ENCODE measurements at places on chromosomes 4 and X. TPM values are rescaled to one million over a fixed set of nuclear protein-coding genes. Genes with fewer than 3 reads are reported as not detected.

DNA sequence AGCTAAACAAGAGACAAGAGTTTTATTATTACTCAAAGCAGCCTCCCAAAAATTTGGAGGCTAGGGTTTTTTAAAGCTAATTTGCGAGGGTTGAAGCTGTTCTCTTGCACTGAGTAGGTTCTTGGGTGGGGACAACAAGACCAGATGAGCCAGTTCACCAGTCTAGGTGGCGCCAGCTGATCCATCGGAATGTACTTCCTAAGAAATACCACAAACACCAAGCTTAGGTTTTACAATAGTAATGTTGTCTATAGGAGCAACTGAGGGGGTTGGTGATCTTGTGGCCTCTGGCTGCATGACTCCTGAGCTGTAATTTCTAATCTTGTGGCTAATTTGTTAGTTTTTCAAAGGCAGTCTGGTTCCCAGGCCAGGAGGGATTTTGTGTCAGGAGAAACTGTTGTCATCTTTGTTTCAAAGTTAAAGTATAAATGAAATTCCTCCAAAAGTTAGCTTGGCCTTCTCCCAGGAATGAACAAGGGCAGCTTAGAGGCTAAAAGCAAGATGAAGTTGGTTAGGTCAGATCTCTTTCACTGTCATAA, 130.6 kb downstream of the SLC7A11 start:
- no peak for DNase-seq

GRCh38 chr4:65381648-65382047, 288.6 kb downstream of the EPHA5 start:
- no peak for DNase-seq

- DNase-seq: no peak
Observed at GRCh38 chrX:140088438-140088837, 123.1 kb upstream of the CXorf66 start.

- DNase-seq: no peak
Observed at GRCh38 chrX:12292996-12293765, 154.9 kb downstream of the FRMPD4 start.

GRCh38 chrX:12434493-12434892, 296.2 kb downstream of the FRMPD4 start:
- DNase-seq: no peak

- DNase-seq: no peak
Observed at GRCh38 chr4:3346146-3346545, 53.3 kb downstream of the RGS12 start.

DNA sequence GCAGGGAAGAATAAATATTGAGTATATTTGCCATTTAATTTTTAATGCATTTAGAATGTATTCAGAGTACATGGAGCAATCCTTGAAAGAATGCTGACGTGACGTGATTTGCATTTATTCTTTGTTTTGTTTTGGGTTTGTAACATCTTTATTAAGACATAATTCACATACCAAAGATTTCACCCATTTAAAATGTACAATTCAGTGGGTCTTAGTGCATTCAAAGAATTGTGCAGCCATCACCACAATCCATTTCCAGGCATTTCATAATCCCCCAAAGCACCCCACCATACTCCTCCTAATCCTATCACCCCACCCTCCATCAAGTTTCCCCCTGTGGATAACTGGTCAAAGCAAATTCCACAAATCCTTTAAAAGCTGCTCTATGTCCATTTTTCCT, 87.4 kb downstream of the FAM9B start:
- DNase-seq: no peak

DNA sequence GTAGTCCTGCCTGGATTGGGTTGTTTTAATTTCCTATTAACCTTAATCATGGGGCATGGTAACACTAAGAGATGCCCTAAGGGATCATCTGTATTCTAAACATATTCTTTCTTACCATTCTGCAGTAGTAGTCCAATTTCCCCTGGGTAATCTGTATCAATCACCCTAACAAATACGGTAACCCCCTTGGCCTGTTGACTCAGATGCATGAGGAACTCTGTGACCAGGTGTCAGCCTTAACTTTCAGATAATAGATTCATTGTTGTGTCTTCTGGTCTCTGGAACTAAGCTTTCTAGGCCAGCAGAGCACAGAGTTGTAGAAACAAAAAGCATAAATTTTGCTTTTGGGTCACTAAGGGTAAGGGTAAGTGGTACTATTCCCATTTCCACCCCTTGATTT, 13.1 kb upstream of the BANK1 start:
- no peak for DNase-seq

- DNase-seq: no peak
Observed at GRCh38 chr4:86019362-86019761, 340.5 kb downstream of the MAPK10 start.

DNA sequence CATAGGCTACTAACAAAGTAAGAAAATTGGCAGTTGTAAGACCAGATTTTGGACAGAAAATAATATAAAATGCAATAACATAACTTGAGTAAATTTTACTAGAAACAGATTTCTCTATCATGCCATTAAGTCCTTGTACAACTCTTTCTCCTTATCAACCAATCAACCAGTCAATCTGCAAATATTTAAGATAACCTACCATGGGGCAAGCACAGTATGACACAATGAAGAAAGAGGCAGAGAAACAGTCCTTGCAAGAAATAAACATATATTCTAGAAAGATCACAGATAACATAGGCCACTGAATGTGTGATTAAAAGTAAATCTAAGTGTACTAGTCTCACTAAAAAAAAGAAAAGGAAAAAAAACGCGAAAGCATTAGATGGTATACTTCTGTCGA, 194.8 kb downstream of the PPP3CA start:
- DNase-seq: no peak

DNA sequence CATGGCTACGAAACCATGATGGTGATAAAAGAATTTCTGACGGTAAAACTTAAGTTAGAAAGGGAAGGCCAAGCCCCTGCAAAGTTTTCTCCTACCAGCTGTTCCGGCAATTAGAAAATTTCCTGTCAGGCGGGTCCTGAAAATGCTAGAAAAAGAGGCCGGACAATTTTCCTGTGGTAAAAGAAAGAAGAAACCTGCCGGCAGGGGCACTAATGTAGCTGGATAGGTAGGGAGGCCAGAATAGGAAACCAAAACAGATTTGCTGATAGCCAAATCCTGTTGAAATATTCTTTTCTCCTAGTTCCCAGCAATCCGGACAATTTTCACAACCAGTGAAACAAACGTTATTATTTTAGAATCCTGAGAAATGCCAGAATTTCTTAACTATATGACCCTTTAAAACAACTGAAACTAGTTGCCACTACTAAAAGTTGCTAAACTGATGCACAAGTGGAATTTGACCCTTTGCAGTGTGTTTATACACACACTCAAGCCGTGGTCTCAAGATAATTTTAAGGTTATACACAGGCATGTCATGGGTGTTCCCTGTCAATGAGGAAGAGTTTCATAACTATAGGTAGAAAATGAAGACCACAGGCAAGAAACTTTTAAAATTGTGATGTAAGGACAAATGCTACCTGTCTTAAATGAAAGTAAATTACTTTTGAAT, 47.7 kb downstream of the RPS6KA3 start:
- DNase-seq: no peak

DNA sequence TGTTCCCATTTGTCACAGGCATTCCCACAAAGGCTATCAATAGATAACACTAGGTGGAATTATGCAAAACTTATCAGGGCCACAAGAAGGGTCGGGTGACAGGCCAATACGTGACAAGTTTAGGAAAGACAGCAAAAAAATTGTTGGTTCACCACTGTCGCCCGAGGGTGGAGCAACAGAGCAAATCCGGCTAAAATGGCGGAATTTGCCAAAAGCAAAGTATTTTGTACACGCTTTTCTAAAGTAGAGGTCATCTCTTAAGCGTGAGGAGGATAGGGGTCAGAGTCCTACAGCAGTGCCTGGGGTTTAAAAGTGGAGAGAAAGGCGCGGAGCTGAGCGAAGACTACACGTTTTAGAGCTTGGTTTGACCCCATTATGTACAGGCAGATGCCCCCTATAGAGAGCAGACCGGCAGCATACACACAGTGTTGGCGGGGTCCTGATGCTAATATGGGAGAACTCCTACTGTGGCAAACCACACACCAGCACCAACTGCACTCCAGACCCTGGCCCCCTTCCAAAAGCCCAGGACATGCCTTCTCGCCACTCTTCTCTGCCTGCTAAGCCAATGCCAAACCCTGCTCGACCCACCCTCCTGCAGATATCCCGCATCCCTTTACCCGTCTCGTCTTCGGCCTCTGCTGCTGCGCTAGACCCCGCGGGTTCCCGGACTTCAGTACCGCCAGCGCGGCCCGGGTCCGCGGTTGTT, 733 bp downstream of the CCNA2 start:
- DNase-seq: no peak

The TEC gene
- 1.3 TPM for total RNA-seq

The KLHL15 gene
- total RNA-seq: 6.8 TPM

The PQBP1 gene
- 58.6 TPM for total RNA-seq

The CDX4 gene
- not detected for total RNA-seq

The PDE6B gene
- 1.7 TPM for total RNA-seq
